Activated naive CD4-positive, alpha-beta T cell (primary cell): ENCODE measurements at places on chromosomes 11 and 22.
A peak's percentile ranks its signal among the peaks of the same experiment; 100 is the strongest.

DNA sequence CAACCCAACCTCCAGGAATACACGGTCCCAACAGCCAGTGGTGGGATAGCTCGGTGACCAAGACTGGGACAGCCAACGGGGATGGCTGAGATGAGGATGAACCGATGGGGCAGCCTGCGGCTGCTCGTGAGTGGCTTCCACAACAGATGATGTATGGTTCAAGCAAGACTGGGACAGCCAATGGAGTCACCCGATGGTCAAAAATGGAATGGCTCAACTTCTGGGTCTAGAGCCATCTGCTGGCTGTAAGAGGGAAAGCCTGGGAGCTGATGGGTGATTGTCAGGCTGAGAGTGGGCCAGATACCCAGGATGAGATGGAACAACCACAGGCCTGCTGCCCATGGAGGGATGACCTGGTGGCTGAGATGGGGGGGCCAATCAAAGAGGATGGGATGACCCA, 35.5 kb downstream of the SYT7 start:
- no peak for DNase-seq

DNA sequence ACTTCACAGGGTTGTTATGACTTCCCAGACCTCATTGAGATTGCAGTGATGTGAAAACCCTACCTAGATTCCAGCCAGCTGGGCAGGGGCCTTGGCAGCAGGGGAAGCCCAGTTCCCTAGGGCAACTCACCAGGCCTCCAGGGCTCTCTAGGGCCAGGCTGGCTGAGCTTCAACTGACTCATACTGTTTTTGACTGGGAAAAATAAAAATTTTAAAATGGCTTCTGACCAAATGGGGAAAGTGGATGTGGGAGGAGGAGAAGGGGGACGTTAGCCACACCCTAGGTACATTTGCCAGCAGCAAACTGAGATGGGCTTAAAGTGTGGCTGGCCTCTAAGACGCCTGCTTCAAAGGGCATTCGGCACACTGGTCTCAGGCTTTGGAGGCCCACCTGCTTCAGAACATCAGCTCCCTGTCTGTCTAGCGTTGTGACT, 39.0 kb downstream of the BMAL1 start:
- DNase-seq = no peak

DNA sequence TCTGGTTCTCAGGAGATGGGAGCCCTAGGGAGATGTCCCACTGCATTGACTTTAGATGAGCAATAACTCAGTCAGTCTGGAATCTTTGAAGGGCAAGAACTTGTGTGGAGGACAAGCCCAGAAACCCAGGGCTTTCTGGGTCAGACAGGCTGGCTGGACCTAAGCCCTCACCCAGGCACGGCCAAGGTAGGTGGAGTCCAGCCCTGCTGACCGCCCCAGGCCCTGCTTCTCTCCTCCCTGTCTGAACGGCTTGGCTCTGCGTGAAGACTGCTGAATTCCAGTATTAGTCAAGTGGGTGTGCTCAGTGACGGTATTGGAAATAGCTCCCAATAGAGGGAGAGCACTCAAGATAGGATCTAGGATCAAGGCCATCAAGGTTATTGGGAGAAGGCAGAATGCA, 6.1 kb downstream of the CXCR5 start:
- no peak for DNase-seq

GRCh38 chr11:23585416-23586104, 725.3 kb upstream of the CCDC179 start:
- DNase-seq = no peak

DNA sequence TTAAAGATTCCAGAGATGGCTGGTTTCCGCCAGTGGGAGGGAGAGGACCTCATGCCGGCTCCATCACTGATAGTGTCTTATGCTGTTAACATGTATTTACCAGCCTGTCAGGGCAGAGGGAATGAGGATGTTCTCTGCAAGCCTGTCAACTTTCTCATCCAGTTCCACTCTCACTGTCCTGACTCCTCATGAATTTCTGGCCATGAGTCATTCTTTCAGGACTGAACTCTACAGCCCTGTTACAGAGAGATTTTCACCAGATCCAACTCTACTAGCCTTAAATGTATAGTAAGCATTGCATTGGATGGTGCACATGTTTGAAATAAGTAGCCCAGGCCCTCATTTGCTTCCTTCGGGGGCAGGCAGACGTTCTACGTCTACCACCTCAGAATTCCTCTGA, 387.7 kb downstream of the TMEM135 start:
- DNase-seq = no peak

GRCh38 chr11:93623179-93623578, 38.3 kb upstream of the CEP295 start:
- DNase-seq = no peak

DNA sequence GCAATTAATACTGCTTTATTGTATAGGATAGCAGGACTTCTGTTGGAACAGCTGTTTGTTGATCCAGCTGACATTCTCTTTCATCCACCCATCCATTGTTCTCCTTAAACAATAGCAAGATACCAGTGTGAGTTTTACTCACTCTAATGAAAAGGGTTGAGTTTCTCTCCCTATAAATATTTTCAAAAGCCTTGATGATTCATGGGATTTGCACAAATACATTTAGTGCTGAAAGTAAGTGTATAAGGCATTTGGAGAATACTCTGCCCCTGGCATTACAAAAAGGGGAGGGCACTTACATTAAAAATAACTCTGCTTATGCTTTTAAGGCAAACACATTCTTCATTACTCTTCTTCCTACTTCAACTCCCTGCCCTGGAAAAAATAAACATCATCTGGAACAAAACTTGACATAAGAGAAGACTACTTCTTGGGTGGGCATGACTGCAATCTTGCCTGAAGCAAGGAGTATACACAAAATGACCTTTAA, 634.9 kb downstream of the METTL15 start:
- no peak for DNase-seq

DNA sequence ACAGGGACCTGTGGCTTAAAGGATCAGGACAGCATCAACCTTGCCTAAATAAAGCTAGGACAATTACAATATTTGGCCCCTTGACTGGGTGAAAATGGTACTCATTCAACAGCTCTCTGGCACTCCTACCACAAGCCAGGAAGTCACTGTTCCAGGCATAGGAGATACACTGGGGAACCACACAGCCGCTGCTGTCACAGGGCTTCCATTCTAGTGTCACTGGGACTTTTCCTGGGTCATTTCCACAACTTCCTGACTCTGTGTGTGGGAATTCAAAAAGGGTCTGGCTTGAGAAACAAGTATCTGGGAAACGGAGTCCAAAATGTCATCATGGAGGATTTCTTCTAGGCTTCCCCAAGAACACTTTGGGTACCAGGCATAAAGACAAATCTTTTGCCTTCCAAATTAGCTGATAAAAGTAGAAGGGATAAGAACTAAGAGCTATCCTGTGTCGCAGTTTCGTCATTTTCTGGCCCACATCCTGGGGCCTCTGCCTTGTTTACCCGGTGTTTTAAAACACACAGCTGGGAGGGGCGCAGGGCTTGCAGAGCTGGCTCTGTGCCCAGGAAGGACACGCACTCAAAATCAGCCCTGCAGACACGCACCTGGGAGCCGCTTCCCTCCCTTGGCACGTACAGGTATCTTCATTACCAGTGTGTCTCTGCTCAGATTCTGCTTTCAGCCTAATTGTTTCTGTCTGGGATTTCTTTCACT, 38.0 kb downstream of the TMEM45B start:
- DNase-seq = peak; percentile 79
